ENCODE measurements at places on chromosomes 2 and 18. TPM values are rescaled to one million over a fixed set of nuclear protein-coding genes. Genes with fewer than 3 reads are reported as not detected.

GALNT5 gene
- 26.1 TPM for total RNA-seq

- peak; percentile 98 for DNase-seq
Measured at GRCh38 chr2:227411320-227411989, 23.7 kb upstream of the SCYGR1 start.

SIX2 gene
- total RNA-seq = 4.2 TPM

GRCh38 chr2:45263147-45263546 is 253.9 kb upstream of the SIX2 start:
- no peak for DNase-seq

CTNNA2 gene
- total RNA-seq = not detected

POTEI gene
- total RNA-seq = not detected

DNA sequence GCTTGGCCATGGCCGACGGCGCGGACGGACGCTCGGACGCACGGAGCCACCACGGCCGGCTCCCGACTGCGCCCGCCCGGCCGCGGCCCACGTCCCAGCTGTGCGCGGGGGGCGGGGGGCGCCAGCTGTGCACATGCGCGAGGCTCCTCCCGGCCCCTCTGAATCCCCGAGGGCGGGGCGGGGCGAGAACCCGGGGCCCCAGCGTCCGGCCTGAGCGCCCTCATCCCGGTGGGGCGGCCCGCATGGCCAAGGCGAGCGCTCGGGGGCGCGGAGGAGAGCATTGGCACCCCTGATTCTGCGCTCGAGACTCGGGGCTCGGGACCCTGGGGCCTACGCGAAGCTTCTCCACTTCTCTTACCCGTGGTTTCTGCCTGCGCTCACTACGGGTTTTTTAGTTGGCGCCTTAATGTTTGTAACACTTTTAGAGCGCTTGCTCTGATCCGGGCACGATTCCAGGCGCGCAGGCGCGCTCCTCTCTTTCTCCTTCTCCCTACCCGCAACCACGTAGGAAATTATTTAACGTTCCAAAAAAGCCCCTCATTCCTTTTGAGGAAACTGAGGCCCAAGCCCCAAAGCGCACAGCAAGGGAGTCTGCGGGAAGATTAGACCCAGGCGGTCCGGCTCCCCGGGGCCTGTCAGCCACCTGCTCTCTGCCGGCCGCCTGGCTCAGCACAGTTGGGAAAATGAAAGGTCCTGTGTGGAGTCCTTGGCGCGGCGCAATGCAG is at the start of gene PXDN:
PXDN (minus strand) TSS at position 70 of the 725 bp plus-strand sequence; CDS start at position 10, 60 bp downstream.
- peak; percentile 29 for DNase-seq

- DNase-seq = no peak
Measured at GRCh38 chr2:98579926-98580325, 28.4 kb downstream of the COA5 start.

DNA sequence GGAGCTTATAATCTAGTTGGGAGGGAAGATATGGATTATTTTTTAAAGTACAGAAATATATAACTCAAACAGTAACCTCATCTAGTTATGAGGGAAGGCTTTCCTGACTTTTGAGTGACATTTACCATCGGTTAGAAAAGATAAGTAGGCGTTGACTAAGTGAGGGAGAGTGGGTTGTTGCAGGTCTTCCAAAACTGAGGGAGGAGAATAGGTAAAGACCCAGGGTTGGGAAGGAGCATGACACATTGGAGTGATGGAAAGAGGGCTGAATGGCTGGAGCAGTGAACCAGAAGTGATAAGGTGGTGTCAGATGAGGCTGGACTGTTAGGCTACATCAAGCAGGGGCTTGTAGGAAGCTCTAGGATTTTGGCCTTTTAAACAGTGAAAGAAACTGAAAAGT is 10.6 kb upstream of the NUP35 start:
- DNase-seq = no peak

KCNJ3 gene
- not detected for total RNA-seq

DNA sequence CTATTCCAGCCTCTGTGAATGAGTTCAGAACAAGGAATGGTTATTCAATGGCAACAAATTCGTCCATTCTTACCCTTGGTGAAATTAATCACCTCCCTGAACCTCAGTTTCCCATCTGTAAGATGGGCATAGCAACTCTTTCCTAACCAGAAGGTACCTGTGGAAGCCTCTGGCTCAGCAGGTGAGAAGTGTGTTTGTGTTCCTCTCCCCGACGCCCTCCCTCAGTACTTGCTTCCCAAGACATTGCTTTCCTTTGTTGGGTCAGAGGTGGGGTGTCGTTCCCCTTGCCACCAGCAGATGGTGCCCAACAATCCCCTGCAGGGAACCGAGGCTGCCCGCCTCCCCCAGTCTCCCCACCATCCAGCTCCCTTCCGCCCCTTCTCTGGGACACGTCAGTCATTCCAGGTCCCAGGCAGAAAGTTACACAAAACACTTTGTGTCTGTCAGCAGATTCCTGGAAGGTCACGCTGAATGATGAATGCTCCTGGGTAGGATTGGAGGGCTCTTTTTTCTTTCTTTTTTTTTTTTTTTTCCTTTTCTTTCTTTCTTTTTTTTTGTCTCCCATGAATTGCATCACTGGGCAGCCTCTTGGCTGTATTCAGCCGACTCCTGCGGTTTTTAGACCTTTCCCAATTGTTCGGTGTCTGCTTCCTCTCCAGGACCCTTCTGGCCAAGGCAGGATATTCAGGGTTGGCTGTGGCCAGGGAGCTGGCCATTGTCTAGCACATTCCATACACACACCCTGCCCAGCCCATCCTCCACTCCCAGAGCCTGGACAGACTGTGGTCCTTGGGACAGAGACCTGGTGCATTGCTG is 117.3 kb downstream of the LPIN1 start:
- DNase-seq = peak; percentile 80

FAM124B gene
- total RNA-seq = not detected

GRCh38 chr18:63528863-63529492 is 13.2 kb upstream of the SERPINB12 start:
- no peak for DNase-seq

DNA sequence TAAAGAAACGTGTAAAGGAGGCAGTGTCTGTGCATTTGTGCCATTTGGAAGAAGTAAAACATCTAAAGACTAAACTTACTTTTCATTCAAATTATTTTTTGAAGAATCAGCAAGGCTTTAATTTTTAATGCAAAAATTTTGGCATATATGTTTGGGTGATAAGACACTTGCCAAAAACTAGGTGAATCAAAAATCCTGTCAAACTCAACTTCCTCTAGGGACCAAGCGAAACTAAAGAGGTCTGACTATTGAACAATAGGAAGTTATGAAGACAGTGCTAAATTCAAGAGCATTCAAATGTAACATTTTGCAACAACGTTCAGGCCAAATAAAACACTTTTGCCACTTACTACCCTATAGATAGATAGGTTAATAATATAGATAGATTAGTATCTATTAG is 306.1 kb downstream of the NOL4 start:
- no peak for DNase-seq

DNA sequence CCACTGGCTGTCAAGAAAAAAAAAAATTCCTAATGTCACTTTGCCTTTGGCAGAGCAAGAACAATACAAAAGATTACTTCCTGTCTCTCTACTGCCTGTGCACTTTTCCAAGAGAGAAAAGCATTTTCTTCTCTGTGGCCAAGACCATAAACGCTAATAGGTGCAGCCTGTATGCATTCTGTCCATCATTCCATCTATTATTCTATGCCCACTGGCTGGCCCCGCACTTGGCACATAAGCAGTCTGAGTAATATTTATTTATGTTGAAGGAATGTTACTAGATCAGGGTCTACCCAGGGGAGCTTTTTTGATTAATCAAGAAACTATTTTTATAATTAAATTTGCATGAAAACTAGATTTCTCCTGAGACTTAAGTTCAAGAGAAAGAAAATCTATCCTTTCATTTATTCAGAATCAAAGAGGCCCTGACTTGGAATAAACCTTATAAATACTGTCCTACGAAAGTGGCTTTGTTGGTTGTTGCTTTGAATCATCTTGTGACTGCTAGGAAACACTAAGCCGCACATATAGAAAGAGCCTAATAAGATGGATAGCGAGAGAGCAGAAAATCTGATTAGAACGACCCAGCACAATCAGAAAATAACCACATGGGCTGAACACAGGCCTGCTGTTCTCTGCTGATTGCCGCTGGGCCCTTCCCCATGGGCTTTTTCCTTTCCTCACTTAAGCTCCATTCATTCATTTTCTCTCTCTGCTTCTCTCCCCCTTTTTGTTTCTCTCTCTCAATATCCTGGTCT is 59.4 kb downstream of the MMADHC start:
- no peak for DNase-seq

RBM45 gene
- total RNA-seq = 13.7 TPM

DNA sequence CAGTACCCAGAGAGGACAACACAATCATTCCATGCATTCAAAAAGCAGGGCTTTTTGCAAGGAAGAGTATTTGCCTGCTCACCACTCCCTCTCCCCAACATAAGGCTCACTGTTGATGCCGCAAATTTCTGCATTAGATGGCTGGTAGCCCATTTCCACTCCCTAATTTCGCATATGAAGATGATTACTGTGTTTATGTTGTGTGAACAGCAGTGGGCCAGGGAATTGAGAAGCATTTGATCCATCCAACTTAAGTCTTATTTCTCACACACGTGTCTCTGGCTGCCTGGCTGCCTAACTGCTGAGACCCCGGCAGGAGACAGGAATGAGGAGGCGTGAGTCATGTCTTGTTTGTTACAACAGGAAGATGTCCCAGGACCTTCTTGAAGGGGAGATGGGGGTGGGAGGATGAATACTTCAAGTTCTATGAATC is 294.1 kb downstream of the ALK start:
- DNase-seq = peak; percentile 71

TRAPPC8 gene
- total RNA-seq = 37.4 TPM

DNA sequence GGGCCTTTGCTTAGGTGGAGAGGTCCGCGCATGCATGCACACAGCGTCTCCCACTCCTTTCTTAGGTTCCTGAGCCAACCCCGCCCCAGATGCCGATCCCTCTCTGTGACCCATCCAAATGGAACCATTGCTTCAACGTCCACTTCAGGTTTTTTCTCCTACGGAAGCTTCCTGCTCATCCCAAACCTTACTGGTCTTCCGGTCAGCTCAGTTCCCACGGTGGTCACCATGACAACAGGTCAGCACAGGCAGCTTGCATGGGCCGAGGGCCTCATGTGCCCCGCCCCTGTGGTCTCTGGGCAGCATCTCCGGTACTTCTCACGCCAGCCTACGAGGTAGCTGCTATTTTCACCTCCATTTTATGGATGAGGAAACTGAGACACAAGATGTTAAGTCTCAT is 163.7 kb downstream of the SOCS6 start:
- DNase-seq = no peak

GRCh38 chr18:6601241-6601640 is 128.3 kb upstream of the ARHGAP28 start:
- peak; percentile 25 for DNase-seq

NETO1 gene
- not detected for total RNA-seq

- no peak for DNase-seq
Measured at GRCh38 chr2:54561010-54561409, 104.9 kb downstream of the SPTBN1 start.

DNA sequence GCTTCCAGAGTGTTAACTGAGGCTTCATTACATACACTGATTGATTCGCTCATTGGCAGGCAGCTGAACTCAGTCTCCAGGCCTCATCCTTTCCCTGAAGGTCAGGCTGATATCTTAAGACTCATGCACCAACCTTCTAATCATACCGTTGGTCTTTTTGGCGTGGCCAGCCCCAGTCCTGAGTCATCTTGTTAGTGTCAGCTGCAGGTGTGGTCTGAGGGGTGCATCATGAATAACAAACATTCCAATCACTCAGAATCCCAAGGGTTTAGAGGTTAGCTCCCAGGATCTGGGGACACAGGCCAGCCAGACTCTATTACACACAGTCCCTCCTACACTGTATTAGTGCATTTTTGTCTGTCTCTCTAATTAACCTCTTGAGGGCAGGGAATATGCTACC is 271.5 kb downstream of the HRH4 start:
- DNase-seq = peak; percentile 8

IL1F10 gene
- total RNA-seq = not detected

AQP12A gene
- not detected for total RNA-seq

DNA sequence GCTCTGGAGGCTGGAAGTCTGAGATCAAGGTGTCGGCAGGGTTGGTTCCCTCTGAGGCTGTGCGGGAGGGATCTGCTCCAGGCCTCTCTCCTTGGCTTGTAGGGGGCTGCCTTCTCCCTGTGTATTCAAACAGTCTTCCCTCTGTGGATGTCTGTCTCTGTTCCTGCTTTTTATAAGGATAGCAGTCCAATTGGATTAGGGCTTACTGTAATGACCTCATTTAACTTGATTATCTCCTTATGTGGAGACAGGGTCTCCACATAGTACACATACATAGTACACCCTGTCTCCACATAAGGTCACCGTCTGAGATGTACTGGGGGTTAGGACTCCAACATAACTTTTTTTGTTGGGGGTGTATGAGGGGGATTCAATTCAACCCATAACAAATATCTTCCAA is 30.5 kb downstream of the TCF7L1 start:
- DNase-seq = no peak

MALL gene
- total RNA-seq = 33.7 TPM

SLC9A2 gene
- under 0.01 TPM for total RNA-seq

DNA sequence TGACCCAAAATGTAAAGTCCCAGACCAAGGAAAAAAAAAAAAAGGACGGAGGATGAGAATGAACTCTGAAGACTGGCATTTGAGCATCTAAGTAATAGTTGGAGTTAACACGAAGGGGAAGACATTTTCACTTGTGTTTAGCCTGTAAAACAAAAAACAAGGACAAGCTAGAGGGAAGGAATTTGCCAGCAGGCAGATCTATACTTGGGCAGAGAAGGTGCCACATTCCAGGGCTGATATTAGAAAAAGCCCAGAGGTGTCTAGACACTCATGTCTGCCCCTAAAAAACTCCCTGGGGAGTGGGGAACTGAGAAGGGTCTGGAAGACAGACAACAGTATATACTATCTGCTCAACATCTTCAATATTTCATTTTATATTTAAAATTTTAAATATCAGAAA is 171.1 kb downstream of the ZEB2 start:
- no peak for DNase-seq

- DNase-seq = no peak
Measured at GRCh38 chr2:119260646-119261492, 37.2 kb downstream of the STEAP3 start.

DNA sequence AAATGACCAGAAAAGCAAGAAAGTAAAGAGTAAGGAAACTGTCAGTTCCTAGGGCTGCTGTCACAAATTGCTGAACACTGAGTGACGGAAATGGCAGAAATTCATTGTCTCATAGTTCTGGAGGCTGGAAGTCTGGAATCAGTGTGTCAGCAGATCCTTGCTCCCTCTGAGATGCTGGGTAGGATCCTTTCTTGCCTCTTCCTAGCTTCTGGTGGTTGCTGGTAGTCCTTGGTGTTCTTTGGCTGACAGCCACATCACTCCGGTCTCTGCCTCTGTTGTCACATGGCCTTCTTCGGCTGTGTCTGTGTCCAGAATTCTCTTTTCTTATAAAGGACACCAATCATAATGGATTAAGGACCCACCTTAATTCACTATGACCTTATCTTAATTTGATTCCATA is 21.9 kb downstream of the PLEKHB2 start:
- no peak for DNase-seq

GRCh38 chr2:75342504-75343175 is 143.3 kb upstream of the TACR1 start:
- no peak for DNase-seq

All from bronchial epithelial cell (primary cell).